ENCODE measurements at places on chromosomes 13 and 19. TPM values are rescaled to one million over a fixed set of nuclear protein-coding genes. Genes with fewer than 3 reads are reported as not detected.

DNA sequence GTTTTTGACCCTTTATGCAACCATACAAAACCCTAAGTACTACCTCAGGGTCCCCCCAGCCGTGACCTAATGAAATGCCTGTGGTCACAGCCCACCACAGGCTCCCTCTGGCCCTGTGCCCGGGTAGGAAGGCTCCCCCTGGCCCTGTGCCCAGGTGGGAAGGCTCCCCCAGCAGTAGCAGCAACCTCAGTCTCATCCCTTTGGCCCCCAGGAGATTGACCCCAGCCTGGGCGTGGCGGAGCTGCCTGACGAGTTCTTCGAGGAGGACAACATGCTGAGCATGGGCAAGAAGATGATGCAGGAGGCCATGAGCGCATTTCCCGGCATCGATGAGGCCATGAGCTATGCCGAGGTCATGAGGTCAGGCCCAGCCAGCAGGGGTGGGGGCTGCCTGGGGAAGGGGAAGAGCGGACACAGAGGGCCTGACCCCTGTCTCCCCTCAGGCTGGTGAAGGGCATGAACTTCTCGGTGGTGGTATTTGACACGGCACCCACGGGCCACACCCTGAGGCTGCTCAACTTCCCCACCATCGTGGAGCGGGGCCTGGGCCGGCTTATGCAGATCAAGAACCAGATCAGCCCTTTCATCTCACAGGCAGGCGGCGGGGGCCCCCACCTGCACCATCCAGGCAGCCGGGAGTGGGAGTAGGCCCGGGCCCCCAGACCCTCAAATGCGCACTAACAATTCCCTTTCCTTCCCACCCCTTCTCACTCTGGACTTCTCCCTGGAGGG, 6.3 kb upstream of the BEST2 start:
- DNase-seq = no peak

- no peak for DNase-seq
Measured at GRCh38 chr13:95235974-95236373, 65.3 kb downstream of the ABCC4 start.

The KLK2 gene
- polyA plus RNA-seq = 0.42 TPM

GRCh38 chr13:75505327-75505726, 23.4 kb upstream of the TBC1D4 start:
- DNase-seq = no peak

- DNase-seq = no peak
Measured at GRCh38 chr13:60229708-60230272, 66.1 kb upstream of the DIAPH3 start.

The SCEL gene
- polyA plus RNA-seq = not detected

The UBE2L5 gene
- polyA plus RNA-seq = 1.2 TPM

GRCh38 chr19:17325881-17326594, 8.6 kb downstream of the ANO8 start:
- DNase-seq = no peak

DNA sequence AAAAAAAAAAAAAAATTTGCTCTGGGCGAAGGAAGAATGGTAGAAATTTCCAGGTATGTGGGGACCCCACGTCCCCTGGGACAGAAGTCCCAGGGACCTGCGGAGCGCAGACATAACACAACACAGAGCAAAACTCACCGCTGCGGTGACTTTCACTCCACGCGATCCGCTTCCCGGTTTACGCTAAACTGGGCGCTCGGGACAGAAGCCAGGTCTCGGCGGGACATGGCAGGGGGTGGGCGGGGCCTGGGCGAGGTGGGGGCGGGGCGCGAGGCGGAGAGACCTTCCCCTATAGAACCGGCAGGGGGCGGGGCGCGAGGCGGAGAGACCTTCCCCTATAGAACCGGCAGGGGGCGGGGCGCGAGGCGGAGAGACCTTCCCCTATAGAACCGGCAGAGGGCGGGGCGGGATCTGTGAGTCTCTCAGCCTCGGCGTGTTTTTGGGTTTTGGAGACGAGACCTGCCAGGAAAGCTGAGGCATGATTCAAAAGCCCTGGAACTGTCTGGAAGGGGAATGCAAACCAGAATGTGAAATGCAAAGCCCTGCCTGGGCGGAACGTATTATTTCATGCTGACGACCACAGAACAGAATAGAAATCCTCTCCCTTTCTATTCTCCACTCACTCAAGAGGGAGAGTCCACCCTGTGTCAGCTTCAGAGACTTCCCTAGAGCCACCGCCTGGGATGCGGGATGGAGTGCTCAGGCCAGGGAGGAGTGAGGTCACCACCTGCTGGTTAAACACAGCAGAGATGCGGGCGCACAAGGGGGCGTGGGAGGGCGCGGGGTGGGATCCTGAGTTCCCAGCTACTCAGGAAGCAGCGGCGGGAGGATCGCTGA, 20.2 kb upstream of the ERVV-1 start:
- DNase-seq = peak; percentile 57

DNA sequence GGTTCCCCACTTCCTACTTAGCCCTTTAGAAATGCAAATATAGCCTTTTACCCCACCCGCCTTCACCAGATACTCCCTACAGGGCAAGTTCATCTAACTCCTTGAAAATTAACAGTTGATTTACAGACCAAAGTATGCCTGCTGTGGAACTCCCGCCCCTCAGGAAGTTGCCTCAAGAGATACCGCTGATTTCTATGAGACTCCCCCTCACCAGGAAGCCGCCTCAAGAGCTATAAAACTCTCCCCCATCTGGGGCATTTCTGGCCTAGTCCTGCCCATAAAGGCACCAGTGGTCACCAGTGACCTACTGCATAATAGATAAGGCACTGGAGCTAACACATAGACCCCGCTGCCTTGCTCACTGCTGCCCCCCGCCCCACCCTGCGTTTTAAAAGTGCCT, 201.7 kb upstream of the UBL3 start:
- no peak for DNase-seq

The APLP1 gene
- 24.2 TPM for polyA plus RNA-seq

The WBP4 gene
- 25.7 TPM for polyA plus RNA-seq

DNA sequence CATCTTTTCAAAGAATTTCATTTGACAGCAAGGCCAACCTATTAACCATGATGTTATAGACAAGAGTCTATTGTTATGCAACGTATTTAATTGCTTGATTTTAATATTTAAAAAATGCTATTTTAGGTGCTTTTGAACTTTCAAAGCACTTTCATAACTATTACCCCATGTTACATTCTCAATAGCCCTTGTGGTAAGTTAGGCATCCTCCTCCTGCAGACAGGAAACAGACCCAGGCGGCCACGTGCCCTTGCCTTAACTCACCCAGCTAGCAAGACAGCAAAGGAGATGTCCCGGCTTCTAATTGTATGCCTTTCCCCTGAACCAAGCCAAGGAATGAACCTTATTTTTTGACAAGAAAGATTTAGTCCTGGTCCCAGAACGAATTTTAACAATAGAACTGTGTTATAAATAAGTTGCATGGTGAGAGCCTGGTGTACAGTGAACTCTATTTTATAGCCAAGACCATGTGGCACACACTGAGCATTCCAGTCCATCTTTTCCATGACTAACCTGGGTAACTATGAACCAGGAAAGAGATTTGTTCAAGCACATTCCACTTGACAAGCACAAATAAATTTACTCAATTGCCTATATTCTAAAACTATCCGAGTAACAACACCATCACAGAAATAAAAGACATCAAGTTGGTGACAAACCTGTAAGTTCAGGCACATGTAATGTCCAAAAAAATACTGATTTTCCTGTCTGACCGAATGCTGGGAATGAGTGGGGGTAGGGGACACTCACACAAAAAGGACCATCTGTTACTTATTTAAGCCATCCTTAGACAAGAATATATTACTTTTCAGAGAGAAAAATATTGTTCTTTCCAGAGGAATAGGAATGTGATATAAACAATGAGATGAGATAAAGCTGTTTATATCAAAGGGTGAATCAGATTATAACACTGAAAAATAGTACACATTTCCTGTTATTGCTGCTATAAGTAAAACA, 163.0 kb downstream of the EFNB2 start:
- DNase-seq = no peak

- DNase-seq = no peak
Measured at GRCh38 chr19:45785097-45785496, 2.8 kb upstream of the DMPK start.

DNA sequence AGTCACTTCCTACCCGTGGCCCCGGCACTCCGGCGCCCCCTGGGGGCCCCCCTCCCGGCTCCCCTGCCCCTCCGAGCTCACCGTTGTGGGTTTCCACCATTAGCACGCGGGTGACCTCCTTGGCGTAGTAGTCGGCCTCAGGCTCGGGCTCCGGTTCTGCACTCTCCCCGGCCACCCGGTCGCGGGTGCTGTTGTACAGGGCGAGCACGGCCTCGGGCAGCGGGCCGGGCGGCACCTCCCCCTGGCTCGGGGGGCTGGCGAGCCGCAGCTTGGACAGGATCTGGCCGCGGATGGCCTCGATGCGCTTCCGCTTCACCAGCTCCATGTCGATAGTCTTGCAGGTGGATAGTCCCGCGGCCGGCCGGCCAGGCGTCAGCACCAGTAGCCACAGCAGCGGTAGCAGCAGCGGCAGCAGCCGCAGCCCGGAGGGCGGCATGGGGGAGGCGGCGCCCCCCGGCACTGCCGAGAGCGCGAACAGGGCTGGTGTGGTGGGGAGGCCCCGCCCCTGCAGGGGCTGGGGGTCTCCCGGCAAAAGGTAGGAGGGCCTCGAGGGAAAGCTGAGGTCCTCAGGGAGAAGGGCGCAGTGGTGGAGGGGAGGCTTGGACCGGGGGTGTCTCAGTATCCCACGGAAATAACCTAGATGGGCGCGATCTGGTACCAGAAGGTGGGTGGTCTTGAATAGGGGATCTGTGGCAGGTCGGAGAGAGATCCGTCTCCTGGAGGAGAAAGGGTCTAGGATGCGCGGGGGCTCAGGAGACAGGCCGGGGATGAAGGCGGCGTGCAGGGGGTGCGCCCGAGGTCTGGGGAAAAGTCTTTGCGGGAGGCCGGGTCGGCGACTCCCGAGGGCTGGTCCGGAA, 885 bp downstream of the TGFB1 start:
- DNase-seq = no peak

The MUC16 gene
- polyA plus RNA-seq = 0.02 TPM

DNA sequence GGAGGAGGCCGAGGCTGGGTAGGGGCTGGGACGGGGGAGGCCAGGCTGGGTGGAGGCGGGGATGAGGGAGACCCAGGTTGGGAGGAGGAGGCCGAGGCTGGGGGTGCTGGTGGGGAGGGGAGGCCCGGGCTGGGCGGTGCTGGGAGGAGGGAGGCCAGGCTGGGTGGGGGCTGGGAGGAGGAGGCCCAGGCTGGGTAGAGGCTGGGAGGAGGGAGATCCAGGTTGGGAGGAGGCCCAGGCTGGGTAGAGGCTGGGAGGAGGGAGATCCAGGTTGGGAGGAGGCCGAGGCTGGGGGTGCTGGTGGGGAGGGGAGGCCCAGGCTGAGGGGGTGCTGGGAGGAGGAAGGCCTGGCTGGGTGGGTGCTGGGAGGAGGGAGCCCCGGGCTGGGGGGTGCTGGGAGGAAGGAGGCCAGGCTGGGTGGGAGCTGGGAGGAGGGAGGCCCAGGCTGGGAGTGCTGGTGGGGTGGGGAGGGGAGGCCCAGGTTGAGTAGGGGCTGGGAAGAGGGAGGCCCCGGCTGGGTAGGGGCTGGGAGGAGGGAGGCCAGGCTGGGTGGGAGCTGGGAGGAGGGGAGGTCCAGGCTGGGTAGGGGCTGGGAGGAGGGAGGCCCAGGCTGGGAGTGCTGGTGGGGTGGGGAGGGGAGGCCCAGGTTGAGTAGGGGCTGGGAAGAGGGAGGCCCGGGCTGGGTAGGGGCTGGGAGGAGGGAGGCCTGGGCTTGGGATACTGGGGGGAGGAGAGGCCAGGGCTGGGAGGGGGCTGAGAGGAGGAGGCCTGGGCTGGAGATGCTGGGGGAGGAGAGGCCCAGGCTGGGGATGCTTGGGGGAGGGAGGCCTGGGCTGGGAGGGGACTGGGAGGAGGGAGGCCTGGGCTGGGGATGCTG, 10.7 kb downstream of the TPGS1 start:
- peak; percentile 86 for DNase-seq

GRCh38 chr13:65999411-65999810, 1230.7 kb downstream of the PCDH9 start:
- DNase-seq = no peak

DNA sequence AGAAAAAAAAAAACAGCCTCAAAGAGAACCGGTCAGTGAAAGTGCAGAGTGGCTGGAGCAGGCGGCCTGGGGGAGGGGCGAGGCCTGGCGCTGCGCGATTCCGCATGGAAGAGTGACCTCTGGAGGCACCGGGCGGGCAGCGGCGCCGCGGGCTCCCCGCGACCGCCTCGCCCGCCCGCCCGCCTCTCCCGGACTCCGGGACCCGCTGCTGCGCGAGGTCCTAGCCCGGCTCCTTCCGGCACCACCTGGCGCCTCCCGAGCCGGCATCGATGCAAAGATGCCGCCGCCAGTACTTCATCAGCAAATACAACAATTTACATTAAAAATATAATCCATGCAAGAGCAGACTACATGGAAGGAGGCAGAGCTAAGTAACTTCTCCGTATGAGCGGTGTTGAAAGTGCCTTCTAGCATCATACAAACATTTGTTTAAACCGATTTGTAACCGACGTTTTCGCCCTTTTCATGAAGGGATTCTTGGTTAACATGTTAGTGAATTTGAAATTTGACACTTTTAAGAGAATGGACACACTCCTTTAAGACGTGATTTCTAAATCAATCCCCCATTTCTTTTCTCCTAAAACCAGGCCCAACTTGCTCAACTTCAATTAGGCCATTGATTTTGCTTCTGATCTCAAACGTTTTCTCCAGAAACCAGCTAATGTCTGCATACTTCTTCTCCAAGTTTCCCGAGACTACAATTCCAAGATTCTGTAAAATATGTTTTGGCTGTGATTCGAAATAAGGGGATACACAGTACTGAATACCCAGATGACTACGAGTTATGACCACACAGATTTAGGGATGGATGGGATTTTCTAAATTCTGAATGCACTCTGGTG, 2.1 kb downstream of the EFNB2 start:
- peak; percentile 81 for DNase-seq

GRCh38 chr13:45695198-45695730, 6.9 kb upstream of the CBY2 start:
- DNase-seq = no peak

- DNase-seq = no peak
Measured at GRCh38 chr19:53057904-53058580, 13.5 kb downstream of the ERVV-2 start.

DNA sequence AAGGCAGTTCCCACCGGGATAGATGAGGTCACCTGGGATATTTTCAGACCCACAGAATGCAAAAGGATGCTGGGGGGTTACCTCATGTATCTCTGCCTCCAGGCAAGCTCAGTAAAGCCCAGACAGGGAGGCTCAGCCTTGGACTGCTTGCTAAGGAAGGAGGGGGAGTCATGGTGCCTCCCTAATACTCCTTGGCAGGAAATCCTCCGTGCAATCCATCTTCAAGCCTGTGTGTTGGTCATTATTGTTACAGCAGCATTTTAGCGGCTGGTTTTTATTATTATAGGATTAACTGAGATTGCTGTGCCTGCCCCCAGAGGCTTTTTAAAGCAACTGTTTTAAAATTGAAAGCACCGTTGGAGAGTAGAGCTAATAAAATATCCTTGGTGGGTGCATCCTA, 188.5 kb upstream of the UBL3 start:
- no peak for DNase-seq
